ENCODE measurements at places on chromosomes 6 and 20. TPM values are rescaled to one million over a fixed set of nuclear protein-coding genes. Genes with fewer than 3 reads are reported as not detected.
A peak's percentile ranks its signal among the peaks of the same experiment; 100 is the strongest.

MMP24 gene
- 13.7 TPM for total RNA-seq

ATP9A gene
- total RNA-seq = 13.5 TPM

TCF21 gene
- total RNA-seq = 0.52 TPM

DNA sequence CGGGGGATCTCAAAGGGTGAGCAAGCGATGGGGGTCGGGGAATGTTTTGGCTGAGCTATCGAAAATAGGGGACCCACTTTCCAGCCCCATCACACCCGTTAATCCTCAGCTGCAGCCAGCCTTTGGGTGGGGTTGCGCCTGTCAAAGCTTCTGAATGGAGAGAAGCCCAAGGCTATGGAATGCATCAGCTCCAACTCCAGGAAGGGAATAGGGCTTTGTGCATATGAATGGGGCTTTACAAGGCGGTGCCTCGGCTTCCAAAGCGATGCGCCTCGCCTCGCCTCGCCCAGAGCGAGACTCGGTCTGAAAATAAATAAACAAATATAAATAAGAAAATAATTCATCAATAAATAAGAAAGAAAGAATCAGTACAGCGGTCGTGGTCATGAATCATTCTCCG, 751.4 kb upstream of the DEFB115 start:
- DNase-seq = no peak
- H3K27me3 ChIP-seq = no peaks in the 10 kb centered on the region

- H3K36me3 ChIP-seq = no peaks in the 10 kb centered on the region
- H3K27ac ChIP-seq = no peak overlapping the region
- H3K4me1 ChIP-seq = no peaks in the 10 kb centered on the region
- DNase-seq = no peak
- no peaks in the 10 kb centered on the region for H3K27me3 ChIP-seq
Observed at GRCh38 chr20:39248862-39249485, 286.8 kb downstream of the DHX35 start.

DNA sequence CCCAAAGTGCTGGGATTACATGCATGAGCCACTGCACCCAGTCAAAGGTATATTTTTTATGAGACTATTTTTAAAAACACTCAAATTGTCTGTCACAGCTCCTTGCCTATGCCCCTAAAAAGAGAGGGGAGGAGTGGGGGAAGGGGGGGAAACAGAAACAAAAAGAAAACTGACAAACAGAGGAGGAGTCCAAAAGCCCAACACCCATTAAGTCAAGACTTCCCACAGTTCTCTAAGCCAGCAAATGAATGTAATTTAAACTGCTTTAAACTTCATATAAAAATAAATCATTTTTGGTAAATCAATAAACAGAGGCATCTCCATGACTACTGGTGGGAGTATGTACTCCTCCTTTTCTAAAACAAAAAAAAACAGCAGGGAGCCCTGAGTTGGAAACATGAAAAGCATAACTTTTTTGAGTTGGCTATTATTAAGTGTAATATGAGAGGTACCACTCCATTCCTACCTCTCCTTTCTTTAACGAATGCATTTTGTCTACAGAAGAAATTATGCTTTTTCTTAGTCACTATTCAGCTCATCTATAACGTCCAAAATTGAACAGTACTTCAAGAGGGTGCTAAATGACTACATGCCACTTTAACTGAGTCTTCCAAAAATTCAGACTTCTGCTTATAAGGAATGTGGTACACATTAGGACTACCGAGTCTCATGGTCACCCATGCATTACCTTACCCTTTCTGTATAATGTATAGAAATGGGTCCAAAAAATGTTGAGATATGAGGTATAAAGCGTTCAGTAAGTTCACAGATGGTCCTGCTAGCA, 119.0 kb upstream of the PRSS16 start:
- no peak overlapping the region for H3K27ac ChIP-seq
- no peaks in the 10 kb centered on the region for H3K36me3 ChIP-seq
- no peak for DNase-seq
- no peak overlapping the region for H3K4me3 ChIP-seq

DNA sequence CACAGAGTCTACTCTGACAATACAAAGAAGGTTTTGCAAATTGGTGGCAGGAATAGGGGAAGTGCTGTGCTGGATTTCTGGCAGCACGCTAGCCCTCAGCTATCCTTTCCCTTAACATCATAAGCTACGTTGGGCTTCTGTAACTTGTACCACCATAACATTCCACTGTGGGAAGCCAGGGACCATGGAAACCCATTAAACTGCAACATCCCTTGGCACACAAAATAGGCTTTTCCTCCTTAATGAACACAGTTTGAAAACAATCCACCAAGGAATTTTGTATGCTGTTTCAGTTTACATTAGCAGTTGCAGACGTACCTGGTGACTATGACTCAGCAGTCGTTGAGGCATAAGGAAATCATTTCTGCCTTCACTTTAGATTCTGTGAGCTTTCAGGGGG, 203.9 kb upstream of the RAB32 start:
- DNase-seq = peak; percentile 86
- no peaks in the 10 kb centered on the region for H3K36me3 ChIP-seq
- no peak overlapping the region for H3K4me3 ChIP-seq

All from astrocyte (in vitro differentiated cells and primary cell).